ENCODE measurements at places on chromosomes 12 and 14.
A peak's percentile ranks its signal among the peaks of the same experiment; 100 is the strongest.

GRCh38 chr12:9799961-9800360, 27.3 kb upstream of the KLRF1 start:
- DNase-seq = no peak

DNA sequence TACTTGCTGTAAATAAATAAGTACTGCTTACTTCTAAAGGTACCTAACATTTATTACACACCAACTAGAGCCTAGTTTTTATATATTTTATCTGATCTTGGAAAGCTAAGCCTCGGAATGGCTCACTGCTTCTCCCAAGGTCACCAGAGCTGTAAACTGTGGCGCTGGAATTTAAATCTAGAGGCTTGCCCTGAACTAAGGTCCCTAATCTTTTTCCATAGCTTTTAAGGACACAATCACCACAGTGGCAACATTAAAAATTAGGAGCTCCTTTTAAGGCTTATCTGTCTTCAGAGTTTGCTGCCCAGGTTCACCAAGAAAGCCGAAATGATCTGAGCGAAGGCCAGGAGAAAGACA, 670 bp downstream of the CCNB1IP1 start:
- DNase-seq = peak; percentile 65

- DNase-seq = no peak
Measured at GRCh38 chr14:86501611-86502010, 971.7 kb downstream of the FLRT2 start.

- no peak for DNase-seq
Measured at GRCh38 chr12:62760779-62761178, 174.2 kb downstream of the PPM1H start.

GRCh38 chr12:111409780-111410430, 4.2 kb downstream of the SH2B3 start:
- no peak for DNase-seq

All from DMS79 treated with DMSO at 0.1 percent for 48 hours (cell line).